ENCODE measurements at places on chromosomes 12 and 14.

- no peak for DNase-seq
Measured at GRCh38 chr14:33057585-33057984, 118.9 kb downstream of the NPAS3 start.

- DNase-seq = no peak
Measured at GRCh38 chr14:72026536-72026935, 94.3 kb downstream of the RGS6 start.

- no peak for DNase-seq
Measured at GRCh38 chr12:120363274-120363855, 5.6 kb downstream of the MSI1 start.

DNA sequence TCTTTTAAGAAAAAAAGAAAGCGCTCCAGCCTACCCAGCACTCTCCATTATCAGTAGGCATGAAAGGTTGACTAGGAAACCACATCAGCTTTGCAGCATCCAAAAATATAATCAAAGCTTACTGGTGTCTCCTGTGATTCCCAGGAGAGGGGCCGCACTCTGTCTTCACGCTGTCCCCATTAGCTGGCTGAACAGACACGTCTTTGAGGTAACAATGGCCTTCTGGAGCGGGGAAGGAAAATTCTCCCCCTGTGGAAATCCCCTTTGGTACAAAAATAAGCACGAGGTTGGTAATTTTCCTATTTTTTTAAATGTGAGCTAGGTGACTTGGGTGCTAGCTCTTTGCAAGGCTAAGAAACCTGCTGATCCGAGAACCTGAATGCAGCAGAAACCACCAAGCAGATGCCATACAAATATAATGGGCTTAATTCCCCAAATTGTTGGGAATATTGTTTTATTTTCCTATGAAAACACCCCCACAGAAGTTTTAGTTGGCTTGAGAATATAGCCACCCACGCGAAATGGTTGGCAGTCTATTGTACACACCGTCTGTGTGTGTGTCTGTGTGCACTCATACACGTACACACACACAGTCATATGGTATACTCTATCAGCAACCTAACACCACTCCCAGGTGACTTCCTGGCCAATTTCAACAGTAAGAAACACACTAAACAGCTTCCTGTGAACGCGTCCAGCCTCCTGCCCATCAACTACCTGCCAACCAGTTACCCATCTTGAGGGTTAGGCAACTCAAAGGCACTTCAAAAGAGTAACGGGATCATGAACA is 71.2 kb downstream of the KSR2 start:
- DNase-seq = no peak

- no peak for DNase-seq
Measured at GRCh38 chr14:74978416-74978947, 23.1 kb upstream of the PGF start.

Measured in activated CD8-positive, alpha-beta memory T cell treated with anti-CD3 and anti-CD28 coated beads for 4 hours (primary cell).